D341Med (cell line): ENCODE measurements at places on chromosomes 4 and X.

- no peak for DNase-seq
Observed at GRCh38 chr4:39205476-39205875, 23.1 kb downstream of the WDR19 start.

DNA sequence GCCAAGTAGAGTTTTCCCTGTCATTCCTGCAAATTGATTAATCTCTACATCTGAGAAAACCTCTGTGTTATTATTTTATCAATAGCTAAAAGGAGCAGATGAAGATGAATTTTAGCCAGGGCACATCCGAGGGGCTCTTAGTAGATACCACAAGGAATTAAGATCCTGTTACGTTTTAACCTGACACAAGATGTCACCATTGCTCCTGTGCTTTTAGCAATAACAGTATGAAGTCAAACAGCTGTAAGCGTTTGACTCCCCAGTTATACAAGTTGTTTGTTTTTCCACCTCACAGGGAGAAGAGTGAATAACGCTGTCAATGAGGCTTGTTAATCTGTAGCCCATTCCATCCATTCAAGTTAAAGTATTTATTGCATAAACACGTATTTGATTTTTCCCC, 76.0 kb upstream of the AP1S2 start:
- no peak for DNase-seq

- no peak for DNase-seq
Observed at GRCh38 chr4:147928400-147928799, 196.5 kb downstream of the ARHGAP10 start.

GRCh38 chr4:7296661-7297335, 104.5 kb downstream of the SORCS2 start:
- no peak for DNase-seq

DNA sequence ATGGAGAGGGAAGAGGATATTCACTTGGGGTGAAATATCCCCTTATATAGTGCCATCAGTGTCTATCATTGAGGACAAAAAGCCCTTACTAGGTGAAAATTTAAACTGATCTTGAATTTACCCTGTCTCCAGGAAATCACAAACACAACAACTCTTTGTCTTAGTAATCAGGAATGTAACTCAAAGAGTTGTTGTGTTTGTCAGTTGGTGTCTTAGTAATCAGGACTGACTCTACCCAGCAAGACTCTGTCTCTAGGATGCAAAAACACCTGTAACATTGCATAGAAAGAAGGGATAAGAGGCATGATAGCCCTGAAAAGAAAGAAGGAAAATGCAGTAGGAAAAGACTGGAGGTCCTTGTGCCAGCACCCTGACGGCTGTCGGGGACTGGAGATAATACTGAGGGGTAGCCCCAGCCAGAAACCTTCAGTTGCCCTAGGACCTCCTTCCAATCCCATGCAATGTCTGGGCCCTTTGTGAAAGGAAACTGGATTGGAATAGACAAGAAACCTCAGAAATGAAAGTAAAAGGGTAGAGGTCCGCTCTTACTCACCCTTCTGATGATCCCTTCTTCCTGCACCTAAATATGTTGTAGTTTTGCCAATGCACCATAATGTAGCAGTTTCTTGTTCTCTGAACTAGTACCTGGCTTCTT, 45.3 kb downstream of the HMGB2 start:
- DNase-seq = no peak

- DNase-seq = no peak
Observed at GRCh38 chrX:2373615-2374014, 127.2 kb downstream of the DHRSX start.

DNA sequence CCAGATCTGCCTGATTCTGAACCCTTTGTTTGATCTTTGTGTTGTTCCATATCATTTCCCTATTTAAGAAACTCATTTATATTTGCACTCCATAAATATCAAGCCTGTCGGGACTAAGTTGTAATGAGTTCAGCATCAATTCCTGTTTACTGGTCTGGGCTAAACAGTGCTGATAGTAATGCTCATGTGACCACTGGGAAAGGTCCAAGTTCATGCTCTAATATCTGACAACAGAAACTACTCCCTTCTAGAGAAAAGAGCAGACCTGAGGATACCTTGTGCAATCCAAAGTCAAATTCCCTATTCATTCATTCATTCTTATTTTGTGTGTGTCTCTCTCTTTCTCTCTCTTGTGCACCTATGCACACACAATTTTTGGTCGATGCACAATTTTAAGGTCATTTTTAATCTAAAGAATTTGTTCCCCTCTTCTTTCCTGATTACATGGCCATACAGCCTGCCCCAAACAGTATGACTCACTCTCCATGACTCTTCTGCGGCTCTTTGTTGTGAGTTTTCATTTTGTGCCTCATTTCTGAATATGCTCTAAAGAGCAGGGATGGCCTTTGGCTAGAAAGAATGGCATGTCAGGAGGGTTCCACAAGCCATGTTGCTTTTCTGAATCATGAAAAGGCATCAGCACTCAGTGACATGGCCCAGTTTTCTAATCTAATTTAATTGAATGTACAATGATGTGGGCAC, 664.3 kb downstream of the RPA4 start:
- no peak for DNase-seq

DNA sequence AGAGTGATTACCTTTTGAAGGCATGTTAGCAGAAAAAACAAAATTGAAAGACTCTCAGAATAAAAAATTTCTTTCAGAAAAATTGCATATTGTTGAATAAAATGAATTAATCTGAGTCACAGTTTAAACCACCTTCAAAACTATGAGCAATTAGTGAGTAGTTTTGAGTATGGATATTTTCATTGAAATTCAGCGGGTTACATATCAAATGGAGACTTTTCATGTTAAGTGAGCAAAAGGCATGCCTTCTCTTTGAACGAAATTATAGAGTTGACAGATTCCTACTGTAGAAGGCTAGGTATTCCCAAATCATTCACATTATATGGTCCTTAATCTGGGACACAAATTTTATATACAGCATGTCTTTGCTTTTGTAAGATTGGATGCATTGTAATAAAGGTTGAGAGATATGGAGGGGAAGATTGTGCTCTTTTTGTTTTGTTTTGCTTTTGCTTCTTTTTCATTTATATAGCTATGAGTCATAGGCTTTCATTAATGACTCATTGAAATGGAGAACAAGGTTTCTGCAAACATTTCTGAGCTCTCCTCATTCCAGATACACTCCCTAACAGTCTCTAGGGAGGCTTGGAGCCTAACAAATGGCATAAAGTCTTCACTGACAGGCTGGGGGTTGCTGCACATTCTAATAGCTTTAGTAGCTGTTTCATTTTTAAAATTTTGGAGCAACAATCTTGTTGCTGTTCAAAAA, 21.6 kb downstream of the PCDH18 start:
- no peak for DNase-seq

DNA sequence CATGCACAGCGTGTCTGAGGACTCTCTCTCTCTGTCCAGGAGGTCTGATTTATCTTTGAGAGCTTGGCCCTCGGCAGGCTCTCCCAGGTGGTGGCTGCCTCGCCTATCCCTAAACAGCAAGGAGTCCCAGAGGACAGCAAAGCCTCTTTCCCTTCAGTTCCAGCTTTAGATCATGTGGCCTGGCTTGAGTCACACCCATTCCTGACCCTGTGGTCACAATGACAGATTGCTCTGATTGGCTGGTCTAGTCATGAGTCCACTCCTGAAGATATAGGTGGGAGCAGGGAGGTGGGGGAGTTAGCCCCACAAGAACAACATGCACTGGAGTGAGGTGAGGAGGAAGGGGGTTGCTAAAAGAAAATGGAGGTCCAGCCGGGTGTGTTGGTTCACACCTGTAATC, 12.1 kb upstream of the PORCN start:
- no peak for DNase-seq
